ENCODE measurements at places on chromosomes 12 and 14.

- no peak for DNase-seq
Observed at GRCh38 chr14:102227184-102227964, 77.6 kb downstream of the MOK start.

DNA sequence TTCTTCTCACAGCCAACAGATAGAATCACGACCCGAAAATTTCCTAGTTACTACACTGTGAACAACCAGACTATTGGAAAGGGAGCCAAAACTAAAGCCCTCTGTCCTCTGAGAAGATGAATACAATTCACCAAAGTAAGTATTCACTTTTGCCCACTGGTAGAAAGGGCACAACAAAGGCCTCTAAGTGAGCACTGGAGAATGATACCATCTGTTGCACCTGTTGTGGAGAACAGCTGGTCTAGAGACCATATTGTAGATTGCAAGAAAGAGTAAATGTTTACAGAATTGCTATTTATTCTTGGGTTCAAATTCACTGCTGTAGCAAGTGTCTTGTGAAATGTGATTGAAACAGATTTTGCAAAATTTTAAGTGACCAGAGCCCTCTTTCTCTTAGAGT lies 46.9 kb upstream of the ANO6 start:
- no peak for DNase-seq

DNA sequence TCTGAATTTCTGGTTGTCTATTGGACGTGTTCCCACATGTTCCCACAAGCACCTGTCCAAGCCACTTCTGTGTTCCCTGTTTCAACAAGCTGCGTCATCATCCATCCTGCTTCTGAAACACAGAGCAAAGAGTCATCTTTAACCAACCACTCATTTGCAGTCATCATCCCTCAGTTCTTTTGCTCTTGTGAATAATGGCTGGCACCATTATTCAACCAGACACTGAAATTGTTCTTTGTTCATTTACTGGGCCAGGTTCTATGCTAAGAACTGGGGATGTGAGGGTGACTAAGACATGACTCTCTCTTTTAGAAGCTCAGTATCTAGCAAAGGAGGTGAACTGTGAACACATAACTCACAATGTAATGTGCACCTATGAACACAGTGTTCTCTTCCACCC lies 40.7 kb upstream of the ANO4 start:
- no peak for DNase-seq

DNA sequence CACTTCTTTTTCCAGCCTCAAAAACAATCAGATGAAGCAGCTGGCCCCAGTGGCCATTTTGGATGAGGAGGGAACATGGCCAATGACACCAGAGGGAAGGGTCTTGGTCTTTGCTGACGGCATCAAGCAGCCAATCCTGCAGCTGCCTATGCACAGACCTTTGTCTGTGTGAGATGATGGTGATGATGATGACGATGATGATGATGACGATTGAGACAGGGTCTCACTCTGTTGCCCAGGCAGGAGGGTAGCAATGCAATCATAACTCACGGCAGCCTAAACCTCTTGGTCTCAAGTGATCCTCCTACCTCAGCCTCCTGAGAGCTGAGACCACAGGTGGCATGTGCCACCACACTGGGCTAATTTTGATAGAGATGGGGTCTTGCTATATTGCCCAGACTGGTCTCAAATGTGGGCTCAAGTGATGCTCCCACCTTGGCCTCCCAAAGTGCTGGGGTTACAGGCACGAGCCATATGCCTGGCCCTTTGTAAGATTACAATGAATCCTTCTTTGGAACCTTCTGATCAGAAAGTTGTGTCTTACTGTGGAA lies 26.5 kb upstream of the NCOR2 start:
- DNase-seq, result no peak

- DNase-seq, result no peak
Observed at GRCh38 chr14:78873581-78873980, 703.4 kb downstream of the NRXN3 start.

DNA sequence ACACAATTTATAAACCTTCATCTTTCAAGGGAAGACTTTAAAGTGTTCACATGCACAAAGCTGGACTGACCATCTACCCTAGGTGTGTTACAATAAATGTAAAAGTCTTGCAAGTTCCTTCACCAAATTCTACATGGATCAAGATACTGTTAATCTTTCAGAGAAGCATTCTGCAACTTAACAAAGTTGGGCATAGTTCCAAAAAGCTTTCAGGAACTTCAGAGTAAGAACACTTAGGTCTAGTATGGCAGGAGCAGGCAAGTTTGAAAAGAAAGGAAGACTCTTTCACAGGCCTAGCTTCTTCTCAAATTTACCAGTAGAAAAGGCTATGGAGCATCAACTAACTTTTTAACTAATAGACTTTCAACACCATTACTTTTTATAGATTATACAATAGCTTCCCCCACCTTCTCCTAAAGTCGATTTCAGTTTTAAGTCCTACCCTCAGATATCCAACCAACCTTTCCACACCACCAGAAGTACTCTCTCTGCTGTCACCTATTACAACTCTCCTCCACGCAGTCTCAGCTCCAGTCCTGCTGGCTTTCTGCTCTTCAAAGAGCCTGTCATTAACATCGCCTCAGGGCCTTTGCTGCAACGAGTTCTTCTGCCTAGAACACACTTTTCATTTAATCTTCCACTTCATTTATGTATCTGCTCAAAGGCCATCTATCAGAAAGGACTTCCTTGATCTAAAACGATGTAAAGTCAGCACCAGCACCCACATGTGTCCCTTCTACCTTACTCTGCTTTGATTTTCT lies 333.9 kb downstream of the CEP128 start:
- DNase-seq, result no peak

DNA sequence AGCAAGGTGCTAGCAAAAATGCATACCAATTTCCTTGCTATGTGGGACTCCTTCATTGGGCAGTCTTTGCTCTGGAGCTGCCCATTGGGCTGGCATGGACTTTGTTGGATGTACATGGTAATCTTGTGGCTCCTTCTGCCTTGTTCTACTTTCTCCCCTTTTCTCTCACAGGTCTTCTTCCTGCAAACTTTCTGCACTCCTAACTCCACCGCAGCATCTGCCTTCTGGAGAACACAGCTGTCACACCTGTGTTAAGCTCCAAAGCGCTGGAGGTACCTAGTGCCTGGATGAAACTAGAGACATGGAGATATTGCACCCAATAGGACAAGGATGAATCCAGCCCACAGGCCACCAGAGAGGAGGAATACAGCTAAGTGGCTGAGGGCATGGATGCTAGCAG lies 60.7 kb upstream of the CCND2 start:
- no peak for DNase-seq

- DNase-seq, result no peak
Observed at GRCh38 chr14:79375356-79375755, 835.9 kb downstream of the DIO2 start.

GRCh38 chr12:12804432-12804886 lies 8.7 kb upstream of the DDX47 start:
- DNase-seq, result no peak

DNA sequence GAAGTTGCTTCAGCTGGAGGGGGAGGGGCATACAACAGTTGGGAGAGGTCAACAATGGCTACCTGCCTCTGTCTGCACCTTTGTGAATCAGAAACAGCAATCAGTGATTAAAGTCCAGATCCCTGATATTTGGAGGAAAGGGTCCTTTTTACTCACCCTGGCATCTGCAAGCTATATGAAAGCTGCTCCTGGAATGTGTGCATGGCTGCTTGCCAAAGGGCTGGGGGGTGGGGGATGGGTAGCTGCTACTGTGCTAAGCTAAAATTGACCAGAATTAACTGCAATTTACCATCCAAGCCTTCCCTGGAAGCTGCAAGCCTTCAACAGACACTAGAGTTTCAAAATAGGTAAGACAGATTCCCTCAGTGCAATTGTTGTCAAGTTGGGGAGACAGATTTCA lies 13.5 kb upstream of the GTF2A1 start:
- no peak for DNase-seq

- no peak for DNase-seq
Observed at GRCh38 chr12:34397591-34398365, 375.5 kb downstream of the ALG10 start.

- no peak for DNase-seq
Observed at GRCh38 chr12:50610171-50610570, 105.4 kb downstream of the DIP2B start.

DNA sequence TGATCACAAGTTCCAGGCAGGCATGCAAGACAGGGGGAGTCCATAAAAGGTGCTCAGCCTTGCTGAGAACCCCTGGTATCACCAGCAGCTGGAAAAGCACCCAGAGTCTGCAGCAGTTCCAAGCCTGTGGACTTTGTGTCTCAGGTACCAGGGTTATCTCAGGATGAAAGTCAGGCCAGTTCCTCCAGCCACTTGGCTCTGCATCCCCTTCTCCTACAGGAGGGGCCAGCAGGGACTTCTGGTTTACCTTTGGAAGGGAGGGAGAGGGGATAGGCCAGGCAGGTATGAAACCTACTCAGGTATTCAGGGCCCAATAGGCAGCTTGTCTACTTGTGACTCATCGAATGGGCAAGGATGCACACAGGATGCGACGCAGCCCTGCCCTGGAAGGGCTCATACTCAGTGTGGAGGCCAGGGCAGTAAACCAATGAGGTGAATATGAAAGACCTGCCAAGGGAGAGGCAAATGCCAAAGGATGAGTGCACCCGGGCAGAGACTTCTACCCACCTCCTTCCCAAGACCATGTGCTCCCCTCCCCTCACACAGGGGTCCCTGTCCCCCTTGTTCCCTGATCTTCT lies 148.2 kb downstream of the SLC38A6 start:
- DNase-seq, result no peak

GRCh38 chr14:93150227-93151208 lies 34.2 kb downstream of the MOAP1 start:
- DNase-seq, result no peak

DNA sequence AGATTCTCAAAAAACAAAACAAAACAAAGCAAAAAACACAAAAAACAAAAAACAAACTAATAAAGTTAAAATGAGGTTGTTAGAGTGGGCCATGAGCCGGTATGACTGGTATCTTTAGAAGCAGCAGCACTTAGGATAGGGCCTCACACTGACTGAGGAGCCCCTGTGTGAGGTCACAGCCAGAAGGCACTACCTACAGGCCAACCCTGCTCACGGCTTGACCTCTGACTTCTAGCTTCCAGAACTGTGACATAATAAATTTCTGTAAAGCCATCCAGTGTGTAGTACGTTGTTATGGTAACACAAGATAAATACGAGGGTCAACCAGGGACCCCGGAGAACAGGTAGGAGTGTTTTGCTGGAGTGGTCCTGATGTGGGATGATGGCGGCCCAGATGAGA lies 629.6 kb downstream of the VRK1 start:
- no peak for DNase-seq

DNA sequence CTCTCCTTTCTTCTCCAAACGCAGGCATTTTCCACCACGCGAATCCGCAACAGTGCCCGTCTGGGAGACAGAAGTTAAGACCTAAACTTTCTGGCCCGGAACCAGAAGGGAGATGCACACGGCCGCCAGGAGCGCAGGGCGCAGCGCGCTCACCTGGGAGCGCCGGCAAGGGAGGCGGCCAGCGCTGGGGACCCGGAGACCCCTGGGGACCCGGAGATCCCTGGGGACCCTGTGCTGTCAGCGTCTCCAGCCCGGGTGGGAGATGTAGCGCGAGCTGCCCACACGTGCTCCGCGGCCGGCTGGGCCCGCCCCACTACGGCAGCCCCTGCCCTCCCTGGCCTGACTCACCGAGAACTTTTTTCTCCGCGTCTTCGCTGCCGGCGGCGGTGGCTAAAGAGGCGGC lies 620 bp downstream of the YBX3 start:
- DNase-seq, result peak; percentile 59

GRCh38 chr12:118690506-118690905 lies 290.8 kb upstream of the SRRM4 start:
- no peak for DNase-seq

DNA sequence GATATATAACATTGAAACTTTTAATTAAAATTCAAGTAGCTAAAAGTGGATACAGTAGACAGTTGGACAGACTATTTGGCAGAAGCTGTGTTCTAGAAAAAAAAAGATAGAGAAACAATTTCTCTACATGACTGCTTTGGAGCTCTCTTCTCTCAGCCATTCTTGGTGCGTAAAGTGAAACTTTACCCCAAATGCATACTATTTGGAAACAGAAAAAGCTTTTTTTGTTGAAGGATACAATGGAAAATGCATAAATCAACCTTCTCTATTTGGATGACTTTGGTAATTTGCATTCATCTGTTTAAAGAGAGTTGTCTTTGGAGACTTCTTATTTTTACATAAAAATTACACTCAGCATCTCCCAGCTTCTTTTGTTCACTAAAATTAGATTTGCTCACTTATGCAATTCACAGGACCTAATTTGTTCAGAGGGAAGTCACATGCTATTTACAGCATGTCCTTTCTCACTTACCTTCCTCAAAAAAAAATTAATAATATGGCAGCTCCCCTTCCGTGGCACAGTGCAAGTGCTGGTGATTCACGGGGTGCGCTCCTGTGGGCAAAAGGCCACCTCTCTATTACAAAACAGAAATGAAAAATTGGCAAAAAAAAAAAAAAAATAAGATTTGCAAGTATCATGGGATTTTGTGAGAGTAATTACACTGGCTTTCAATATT lies 498.9 kb downstream of the RERGL start:
- DNase-seq, result no peak
